T47D (cell line): ENCODE measurements at places on chromosomes 7 and 10.

GRCh38 chr10:99924451-99925255, 85.1 kb downstream of the DNMBP start:
- no peak for DNase-seq

DNA sequence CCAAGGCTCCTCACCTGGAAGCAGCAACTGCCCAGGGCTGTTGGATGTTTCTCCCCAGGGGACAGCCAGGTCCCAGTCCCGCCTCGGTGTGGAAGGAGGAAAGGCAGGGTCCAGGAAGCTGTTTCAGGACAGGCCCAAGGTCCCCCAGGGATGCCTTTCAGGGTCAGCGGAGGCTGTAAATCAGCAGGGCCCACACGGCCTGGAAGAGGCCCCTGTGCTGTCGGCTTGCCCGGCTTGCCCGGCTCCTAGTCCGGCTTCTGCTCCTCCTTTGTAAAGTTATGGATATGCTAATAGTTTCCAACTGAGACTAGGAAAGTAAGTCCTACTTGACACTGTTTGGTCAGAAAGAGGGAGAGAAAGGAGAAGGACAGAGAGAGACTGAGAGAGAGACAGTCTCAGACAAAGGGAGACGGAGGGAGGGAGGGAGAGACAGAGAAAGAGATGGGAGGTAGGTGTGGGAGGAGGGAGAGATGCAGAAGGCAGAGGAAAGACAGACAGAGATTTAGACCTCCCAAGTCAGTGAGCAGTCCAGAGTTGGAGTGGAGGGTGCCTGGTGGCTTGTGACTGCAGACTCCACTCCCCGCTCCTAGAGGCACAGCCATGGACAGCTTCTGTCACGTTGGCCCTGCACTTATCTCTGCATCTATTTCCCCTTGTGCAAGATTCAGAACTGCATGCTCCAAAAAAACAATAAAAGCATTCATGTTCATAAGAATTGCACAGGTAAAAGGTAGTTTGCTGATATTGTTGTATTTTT, 10.5 kb downstream of the IKZF1 start:
- DNase-seq, result no peak

- DNase-seq, result no peak
Observed at GRCh38 chr7:88806280-88807037, 10.9 kb upstream of the TEX47 start.

DNA sequence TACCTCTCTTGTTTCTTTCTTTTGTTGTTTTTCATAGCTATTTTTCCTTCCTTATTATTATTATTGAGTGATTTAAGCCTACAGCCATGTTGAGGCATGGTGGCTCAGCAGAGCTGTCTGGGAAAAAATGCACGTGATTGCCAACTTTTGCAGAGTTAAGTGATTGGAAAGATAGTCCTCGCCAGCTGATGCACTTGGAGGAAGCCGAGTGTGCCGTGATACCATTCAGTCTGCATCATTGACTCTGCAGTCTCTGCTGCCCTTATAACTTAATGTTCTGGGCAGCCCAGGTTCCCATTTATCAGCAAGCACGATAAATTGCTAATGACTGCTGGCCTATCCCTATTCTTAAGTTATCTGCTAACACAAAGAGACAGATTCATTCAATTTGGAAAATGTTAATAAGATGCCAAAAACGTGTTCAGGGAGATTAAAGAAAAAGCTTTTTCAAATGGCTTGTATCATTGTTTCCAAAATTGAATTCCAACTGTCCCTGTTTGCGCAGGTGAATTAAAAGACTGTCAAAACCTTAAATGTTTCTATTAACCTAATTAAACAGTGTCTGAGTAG, 232.9 kb upstream of the NPY start:
- DNase-seq, result no peak

GRCh38 chr7:72437610-72438009, 25.5 kb upstream of the CALN1 start:
- no peak for DNase-seq
